Activated CD8-positive, alpha-beta memory T cell treated with anti-CD3 and anti-CD28 coated beads for 4 hours (primary cell): ENCODE measurements at places on chromosomes 1 and 21.

DNA sequence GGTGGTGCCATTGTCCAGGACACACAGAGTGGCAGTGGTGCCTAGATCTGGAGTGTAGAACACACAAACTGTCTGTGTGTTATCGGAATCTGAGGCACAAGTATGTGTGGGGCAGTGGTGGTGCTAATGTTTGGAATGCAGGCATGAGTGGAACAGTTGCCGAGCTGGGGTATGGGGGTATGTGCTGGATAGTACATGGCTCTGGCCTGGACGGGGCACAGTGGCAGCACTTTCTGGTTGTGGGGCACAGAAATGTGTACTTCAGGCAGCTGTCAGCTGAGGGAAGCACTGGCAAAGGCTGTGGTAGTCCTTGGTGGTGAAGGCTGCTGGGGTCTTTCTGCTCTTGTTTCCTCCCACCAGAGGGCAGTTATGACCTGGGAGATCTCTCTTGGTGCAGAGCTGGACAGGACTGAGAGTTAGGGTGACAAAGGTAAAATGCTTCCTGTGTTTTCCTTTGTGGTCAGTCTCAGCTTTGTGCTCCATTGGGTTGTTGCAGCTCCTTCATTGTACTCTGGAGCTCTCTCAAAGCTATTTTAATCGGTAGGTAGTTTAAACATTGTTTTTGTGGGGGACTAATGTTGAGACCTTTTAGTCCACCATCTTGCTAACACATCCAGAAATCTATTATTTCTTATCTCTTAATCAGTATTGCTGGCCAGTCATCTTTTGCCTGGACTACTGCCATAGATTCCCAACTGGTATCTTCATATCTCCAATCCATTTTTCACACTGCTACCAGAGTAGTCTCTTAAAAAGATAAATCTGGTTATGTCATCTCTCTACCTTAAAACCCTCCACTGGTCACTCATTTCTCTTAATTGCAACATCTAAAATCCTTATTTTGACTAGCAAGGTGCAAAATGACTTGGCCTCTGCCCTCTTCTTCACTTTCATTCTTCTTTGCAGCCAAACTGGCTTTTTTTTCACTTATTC, 83.9 kb upstream of the NBPF4 start:
- no peak for DNase-seq

DNA sequence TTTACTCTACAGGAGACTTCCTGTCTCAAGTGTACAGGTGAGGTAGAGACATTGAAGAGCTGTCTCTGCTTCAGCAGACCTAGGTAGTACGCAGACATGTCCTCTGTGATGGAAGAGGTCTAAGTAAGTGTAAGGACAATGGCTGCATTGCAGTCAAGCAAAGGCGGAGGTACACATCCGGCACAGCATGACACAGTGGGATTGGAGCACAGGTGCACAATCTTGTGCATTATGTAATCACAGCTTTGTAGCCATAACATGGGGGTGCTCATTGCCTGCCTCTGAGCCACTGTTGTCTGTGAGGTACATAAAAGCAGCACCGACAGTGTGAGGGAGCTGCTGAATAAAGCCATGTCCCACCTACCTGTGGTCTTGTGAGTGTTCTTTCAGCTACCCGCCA, 66.4 kb upstream of the CCDC190 start:
- DNase-seq: no peak

DNA sequence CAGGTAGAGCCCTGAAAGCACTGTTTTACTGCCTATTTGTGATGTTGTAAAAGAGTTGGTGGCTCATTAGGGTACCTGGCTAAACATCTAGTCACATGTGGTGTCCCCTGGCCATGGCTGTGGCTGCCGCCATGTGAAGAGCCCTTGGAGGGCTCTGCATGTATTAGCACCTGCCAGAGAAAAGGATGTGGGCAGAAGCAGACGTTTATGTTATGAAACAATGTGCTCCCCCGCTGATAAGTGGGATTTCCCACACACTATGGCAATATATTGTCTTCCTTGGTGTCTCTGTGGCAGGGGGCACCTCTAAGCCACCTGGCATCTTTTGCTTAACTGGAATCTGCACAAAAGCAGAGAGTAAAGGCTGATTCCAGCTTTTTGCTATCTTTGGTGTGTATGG, 9.6 kb downstream of the TENT5C start:
- no peak for DNase-seq

DNA sequence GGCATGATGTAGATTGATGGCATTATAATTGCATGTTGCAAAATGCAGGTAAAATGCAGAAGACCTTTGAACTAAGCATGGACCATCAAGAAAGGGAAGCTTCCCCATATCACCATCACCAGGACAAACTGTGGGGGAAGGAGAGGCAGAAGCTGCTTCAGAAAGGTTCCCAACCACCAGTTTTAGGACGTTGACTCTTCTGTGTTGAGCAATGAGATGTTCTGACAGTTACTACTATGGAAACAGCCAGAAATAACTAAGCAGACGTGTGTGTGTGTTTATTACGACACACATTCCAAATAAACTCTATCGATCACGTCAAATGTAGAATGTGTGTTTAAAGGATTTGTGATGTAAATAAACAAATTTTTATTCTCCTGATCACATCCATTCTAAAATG, 110.2 kb upstream of the PLD5 start:
- DNase-seq: no peak
